ENCODE measurements at places on chromosomes 16 and 17.

GRCh38 chr17:74325376-74325742 is 667 bp upstream of the KIF19 start:
- DNase-seq = no peak

GRCh38 chr16:54027062-54027461 is 259.5 kb downstream of the IRX3 start:
- peak; percentile 91 for DNase-seq

DNA sequence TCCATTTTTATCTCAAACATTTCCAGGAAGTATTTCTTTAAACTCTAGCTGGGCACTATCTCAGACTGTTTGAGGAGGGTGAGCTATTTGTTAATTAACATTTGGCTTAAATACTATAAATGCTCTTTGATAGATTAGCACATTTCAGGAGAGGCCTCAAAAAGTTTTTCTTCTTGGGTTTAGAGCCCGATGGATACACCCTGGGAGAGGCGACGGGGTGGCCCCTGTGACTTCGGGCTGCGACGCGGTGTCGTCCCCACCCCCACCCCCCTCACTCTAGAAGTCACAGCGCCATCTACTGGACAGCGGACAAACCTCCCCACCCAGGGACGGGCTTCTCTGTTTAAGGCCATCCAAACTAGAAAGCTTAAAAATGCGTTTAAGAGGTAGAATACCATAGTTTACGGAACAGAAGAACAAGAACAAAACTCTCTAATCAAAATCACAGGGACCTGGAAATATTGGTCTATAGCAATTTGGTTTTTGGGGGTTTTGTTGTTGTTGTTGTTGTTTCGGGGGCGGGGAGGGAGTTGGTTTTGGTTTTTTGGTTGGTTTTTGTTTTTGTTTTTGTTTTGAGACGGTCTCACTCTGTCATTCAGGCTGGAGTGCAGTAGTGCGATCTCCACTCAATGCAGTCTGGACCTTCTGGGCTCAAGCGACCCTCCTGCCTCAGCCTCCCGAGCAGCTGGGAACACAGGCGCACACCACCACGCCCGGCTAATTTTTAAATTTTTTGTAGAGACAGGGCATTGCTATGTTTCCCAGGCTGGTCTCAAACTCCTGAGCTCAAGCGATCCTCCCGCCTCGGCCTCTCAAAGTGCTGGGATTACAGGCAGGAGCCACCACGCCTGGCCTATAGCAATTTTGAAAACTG is 254.4 kb downstream of the C16orf95 start:
- DNase-seq = peak; percentile 62

GRCh38 chr17:51056813-51057510 is 63.7 kb downstream of the SPAG9 start:
- DNase-seq = peak; percentile 91

DNA sequence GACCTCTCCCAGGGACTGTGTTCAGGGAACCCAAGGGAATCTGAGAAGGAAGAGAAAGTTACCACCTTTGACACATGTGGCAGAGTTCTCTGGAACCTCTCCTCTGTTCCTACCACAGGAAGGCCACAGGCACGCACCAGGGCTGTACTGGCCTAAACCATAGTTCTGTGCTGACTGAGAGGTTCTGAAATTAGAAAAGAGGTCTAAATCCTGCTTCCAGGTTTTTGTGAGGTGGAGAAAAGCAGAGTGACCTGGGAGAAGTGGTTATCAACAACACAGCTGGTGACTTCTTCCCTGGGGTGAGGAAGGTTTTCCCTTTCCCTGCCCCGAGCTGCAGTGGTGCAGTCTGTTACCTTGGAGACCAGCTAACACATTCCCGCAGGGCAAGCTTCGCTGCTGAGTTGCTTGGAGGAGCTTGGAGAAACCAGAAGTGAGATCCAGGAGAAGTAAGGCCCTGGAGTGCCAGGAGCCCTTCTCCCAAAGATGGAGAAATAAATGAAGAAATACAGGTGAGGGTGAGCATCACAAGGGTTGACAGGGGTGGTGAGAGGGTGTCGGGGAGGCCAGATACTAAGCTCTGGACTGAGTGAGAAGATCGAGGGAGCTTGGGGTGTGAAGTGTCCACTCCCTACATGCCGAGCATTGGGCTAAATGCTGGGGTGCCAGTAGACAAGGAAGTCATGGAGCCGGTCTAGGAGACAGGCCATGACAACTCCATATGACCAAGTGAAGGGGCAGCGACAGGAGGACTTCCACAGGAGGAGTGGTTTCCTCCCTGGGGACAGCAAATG is at the start of gene VWA3A:
Gene VWA3A, plus strand, starts transcription at position 399 of the 791 bp plus-strand sequence. Its CDS starts 97 bp downstream, at position 496.
- DNase-seq = peak; percentile 46

- peak; percentile 2 for DNase-seq
Measured at GRCh38 chr16:17515421-17516210, 44.9 kb upstream of the XYLT1 start.

GRCh38 chr16:69939821-69940585 is 11.1 kb upstream of the CLEC18A start:
- no peak for DNase-seq

- no peak for DNase-seq
Measured at GRCh38 chr17:71765437-71765836, 355.4 kb upstream of the SOX9 start.
